Activated T-cell treated with anti-CD3 and anti-CD28 coated beads for 4 hours (primary cell): ENCODE measurements at places on chromosomes 7 and 10.

DNA sequence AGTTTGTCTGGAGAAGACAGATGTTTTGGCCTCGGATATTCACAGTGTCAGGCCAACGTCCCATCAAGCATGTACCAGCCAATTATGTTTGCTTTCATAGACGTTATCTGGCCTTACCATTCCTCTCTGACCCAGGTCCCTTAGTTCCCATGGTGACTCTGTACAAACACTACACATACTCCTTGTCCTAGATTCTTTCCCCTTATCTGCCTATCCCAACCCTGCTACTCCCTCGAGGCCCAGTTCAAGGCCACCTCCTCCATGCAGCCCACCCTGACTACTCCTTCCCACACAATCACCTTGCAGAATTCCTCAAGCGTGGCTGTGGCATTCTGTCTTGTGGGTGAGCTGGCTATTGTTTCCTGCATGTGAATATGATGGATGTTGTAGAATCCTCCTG, 155.2 kb downstream of the PRKAG2 start:
- no peak for DNase-seq

DNA sequence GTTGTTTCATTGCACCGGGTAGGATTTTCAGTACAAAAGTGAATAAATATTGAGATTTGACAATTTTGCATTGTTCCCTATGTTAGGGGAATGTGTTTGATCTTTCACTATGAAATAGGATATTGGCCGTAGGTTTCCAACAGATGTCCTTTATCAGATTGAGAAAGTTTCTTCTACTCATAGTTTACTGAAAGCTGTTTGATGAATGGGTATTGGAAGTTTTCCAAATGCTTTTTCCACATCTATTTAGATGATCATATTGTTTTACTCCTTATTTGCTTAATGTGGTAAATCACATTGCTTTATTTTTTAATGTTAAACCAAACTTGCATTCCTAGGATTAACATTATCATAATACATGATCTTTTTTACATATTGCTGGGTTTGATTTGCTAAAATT, 177.9 kb upstream of the C7orf33 start:
- no peak for DNase-seq

- DNase-seq, result no peak
Measured at GRCh38 chr7:158747408-158747807, 42.8 kb upstream of the NCAPG2 start.

DNA sequence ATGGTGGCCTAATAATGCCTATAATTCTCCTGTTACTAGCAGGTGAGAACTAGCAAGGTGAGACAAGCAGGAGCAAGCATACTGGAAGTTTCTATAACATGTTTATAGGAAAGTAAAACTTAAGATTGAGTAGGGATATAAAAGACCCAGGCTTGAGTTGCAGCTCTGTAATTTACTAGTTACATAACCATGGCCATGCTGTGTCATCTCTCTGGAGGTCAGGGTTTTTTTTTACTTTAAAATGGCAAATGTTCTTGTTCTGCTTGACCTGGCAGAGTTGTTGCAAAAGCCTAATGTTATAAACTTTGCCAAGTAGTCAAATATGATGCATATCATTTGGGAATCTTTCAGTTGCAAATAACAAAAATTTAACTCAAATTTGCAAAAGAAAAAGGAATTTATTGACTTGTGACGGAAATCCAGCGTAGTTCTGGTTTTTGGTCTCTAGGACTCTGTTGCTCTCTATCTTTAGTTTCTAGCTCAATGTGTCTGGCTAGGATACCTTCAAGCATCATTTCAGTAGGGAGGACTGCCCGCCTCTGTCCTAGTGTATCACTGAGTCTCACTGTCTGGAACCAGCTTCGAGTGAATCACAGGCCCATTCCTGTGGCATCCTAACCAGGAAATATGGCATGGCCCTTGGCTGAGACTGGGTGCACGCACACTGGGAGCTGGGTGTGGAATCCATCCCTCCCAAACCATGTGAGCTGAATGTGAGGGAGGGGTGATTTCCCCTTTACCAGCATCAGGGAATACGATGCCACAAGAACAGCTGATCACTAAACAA, 67.9 kb downstream of the ADAM22 start:
- no peak for DNase-seq

- DNase-seq, result no peak
Measured at GRCh38 chr7:74627661-74628411, 29.7 kb upstream of the GTF2I start.

DNA sequence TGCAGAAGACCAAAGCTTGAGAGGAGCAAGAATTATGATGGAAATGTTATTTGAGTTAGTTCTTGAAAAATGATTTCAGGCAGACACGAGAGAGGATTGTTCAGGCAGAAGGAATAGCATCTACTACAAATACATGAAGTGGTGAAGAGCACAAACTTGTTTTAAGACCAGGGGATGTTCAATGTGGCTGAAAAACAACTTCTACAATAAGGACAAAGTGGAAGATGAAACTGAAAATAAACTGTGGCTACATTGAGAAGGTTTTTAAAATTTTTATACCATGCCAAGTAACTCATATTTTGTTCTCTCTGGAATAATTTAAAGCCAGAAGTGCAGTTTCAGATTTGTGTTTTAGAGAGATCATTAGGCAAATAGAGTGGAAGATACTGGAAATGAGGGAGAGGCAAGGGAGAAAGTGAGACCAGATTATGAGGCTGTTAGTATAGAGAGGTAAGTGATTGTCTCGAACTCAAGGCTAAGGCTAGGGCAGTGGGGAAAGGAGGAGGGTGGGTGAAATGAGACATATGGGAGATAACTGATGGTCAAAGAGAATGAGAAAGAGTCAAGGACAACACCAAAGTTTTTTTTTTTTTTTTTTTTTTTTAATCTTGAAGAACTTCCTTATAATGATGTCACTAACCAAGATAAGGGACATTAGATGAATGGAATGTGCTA, 115.4 kb downstream of the MDFIC start:
- DNase-seq, result no peak

GRCh38 chr7:8261711-8262695, at the start of gene ICA1:
TSS of gene ICA1 (minus strand) at chr7:8262167. CDS start at chr7:8235926, 26,241 bp downstream.
- DNase-seq, result no peak

DNA sequence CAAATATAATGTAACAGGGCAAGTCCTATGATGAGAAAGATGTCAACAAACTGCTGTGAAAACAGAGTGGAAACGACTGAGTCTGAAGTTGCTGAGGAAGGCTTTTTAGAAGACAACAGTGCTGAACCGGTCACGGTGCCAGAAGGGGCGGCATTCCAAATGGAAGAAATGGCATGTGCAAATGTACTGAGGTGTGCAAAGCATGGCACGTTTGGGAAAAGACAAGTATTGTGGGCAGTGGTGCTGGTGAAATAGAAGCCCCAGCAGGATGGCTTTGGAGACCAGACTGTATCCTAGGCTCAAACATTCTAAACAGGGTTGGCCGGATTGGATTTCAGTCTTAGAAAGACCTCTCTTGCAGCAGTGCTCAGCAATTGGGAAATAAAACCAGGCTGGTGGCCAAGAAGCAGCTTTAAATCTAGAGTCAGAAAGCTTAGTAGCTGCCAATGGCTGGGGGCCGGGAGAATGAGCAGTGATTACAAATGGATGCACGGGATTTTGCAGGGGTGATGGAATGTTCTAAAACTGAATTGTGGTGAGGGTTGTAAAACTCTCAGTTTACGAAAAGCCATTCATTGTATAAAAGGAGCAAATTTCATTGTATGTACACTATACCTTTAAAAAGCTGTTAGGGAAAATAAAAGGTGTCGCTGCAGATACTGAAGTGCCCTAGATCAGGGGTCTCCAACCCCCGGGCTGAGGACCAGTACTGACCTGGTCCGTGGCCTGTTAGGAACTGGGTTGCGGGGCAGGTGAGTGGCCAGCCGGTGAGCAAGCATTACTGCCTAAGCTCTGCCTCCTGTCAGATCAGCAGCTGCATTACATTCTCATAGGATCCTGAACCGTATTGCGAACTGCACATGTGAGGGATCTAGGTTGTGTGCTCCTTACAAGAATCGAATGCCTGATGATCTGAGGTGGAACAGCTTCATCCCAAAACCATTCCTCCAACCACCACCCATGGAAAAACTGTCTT, 141.6 kb downstream of the HIBADH start:
- no peak for DNase-seq

GRCh38 chr10:91908337-91909116, 759 bp downstream of the FGFBP3 start:
- peak; percentile 48 for DNase-seq
